Right lung (tissue), 10 donors: ENCODE measurements at places on chromosomes 2 and 18.

GRCh38 chr2:31770741-31771140, 190.0 kb upstream of the SRD5A2 start:
- no peak for DNase-seq

GRCh38 chr2:194819367-194819766, 837.7 kb upstream of the SLC39A10 start:
- DNase-seq = peak; percentile 1

GRCh38 chr2:49108436-49108835, 45.9 kb downstream of the FSHR start:
- DNase-seq = no peak

- DNase-seq = no peak
Observed at GRCh38 chr2:51424418-51424817, 392.5 kb upstream of the NRXN1 start.

GRCh38 chr2:121284463-121285449, at the start of gene TFCP2L1:
Gene TFCP2L1, minus strand, starts transcription at chr2:121285202. Its CDS starts 93 bp downstream, at chr2:121285109.
- no peak for DNase-seq

DNA sequence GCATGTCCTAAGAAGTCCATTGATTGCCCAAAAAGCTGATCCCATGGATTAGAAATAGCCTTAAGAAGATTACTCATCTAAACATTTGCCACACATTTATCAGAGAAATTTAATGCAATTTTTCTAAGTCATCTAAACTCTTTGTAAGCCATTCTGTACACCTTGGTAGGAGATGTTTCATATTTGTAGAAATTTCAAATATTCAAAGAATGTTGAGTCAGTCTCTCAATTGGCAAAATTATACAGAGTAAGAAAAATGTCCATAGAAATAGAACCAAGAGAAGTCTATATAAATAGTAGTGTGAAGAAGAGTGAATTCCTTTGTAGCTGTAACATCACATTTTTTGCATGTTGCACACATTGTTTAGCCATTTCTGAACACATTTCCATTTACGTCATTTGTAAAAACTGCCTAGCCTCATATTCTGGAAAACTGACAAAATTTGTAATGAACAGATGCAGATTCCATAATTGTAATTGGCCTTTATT, 128.6 kb downstream of the MSTN start:
- no peak for DNase-seq

DNA sequence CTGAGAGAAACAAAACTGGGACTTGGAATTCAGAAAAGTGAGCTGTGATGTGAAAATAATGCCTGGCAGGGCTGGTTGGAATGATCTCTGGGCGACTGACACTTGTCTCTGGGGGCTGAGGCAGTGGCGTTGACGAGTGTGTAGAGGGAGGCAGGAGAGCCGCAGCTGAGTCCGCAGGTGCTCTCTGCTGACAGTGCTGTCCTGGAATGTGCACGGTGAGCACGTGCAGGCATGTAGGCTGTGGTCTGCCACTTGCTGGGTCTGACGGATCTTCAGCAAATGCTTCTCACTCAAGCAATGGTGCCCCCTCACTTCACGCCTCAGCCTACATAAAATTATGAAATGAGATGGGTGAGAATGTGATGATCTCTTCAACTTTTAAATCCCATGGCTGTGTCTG, 38.5 kb upstream of the ATP9B start:
- no peak for DNase-seq

- DNase-seq = no peak
Observed at GRCh38 chr2:69166812-69167468, 154.0 kb downstream of the ANTXR1 start.

DNA sequence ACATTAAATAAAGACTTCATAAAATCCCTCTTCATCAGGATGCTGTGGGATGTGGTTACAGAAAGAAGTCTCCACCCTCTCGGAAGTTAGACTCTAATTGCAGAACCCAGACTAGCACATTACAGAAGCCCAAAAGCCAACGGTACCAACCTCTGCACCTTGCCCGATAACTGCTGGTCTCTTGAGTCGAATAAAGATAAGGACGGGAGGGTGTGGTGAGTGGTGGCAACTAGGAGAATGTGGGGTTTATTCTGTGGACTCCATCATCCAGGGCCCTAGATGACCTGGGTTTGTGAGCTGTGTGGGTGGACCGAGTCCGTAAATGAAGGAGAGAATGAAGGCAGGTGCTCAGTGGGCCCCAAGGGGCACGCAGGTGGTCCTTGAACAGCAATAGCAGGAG, 462.8 kb upstream of the ID2 start:
- DNase-seq = no peak

DNA sequence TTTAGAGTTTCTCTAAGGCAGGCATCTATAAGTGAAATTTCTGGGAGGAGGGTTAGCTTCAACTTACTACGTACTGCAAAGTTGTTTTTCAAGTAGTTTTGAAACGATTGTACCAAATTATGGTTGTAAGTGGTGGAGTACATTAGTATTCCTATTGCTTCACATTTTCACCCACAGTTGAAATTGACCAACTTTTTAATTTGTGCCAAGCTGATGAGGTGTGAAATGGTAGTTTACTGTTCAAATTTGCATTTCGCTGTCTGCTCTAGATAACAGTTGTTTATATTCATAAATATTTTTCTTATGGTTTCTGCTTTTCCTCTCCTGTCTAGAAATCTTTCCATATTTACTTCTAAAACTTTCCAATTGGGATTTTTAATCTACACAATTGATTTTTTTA, 18.6 kb downstream of the NPC1 start:
- DNase-seq = no peak

DNA sequence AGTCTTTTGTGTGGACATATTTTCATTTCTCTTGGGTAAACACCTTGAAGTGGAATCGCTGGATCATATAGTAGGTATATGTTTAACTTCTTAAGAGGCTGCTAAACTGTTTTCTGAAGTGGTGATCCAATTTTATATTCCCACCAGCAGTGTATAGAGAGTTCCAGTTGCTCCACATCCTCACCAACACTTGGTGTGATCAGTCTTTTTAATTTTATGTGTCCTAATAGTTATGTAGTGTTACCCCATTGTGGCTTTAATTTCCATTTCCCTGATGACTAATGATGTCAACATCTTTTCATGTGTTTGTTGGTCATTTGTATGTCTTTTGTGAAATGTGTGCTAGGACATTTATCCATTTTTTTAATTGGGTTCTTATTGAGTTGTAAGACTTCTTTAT, 56.9 kb downstream of the DGKD start:
- DNase-seq = no peak

GRCh38 chr2:79039944-79040343, 14.4 kb downstream of the REG3G start:
- DNase-seq = no peak

- peak; percentile 62 for DNase-seq
Observed at GRCh38 chr2:224847961-224848850, 132.0 kb upstream of the CCDC195 start.

- no peak for DNase-seq
Observed at GRCh38 chr2:18282026-18282425, 278.4 kb downstream of the RDH14 start.

DNA sequence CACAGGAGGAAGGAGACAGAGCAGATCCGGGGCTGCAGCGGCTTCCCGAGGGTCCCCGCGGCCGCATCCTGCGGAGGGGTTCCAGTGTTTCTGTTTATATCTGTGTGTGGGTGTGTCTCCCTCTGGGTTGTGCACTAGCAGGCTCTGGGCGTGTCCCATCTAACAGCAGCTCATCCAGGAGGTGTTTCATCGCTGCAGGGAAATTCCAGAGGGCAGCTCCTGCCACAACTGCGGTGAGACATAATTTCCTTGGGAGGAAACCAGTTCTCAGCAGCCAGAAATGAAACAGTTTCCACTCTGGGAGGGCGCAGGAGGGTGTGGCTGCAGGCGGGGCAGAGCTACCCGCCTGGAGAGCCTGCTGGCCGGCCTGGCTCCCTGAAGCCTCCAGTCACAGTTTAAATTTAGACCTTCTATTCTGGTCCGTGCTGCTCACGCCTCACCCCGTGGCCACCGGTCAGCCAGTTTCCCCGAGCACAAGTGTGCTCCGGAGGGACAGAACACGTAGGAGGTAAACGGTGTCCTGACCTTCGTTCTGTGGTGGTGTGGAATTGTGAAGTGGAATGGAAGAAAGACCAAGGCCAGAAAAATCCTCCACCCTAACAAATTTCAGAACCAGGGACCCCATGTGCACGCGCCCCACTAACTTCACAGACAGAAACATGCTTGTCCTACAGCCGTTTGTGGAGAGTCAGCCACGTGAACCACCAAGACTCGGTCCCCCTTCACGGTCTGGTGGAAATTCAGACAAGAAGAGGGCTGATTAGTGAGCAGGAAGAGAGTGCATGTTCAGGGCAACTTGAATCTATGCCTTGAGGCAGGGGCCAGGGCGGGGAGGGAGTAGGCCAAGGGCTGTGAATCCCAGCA, 50.2 kb downstream of the TEX44 start:
- peak; percentile 52 for DNase-seq

DNA sequence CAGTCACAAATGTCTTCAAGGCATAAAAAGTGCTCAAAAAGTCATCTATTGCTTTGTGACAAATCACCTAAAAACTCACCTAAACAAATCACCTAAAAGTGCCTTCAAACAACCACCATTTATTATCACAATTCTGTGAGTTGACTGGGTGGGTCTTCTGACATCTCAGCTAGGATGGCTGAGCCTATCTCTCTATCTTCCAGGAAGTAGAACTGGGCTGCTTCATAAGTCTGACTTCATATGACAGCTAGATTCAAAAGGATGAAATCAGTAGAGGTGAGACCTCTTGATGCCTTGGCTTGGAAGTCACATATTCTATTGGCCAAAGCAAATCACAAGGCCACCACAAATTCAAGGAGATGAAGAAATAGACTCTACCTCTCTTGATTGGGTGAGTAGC, 199.2 kb upstream of the SLC39A10 start:
- no peak for DNase-seq

DNA sequence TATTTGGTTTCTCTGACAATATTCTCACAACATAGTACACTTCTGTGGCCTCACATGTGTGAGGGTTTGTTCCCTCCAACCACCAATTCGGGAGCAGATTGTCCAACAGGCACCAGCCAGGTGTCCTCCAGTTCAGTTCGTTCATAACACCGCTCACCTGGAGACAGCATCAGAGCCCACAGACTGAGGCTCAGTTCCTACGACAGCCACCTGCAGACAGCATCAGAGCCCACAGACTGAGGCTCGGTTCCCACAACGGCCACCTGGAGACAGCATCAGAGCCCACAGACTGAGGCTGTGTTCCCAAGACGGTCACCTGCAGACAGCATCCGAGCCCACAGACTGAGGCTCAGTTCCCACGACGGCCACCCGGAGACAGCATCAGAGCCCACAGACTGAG, 58.2 kb upstream of the SNTG2 start:
- DNase-seq = no peak

DNA sequence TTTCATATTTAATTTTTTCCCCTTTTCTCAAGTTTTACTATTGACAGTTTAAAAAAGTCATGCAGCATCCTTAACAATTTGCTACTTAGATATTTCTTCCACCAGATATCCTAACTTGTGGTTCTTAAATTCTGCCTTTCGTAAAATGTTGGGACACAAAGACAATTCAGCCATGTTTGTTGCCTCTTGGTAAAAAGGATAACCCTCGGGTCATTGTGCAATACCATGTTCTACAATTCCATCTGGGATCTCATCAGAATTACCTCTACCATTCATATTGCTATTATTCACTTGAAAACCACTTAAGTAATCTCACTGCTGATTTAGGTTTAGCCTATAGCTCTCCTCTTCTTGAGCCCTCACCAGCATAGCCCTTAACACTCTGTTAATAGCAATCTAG, 13.2 kb upstream of the REG1B start:
- no peak for DNase-seq

- DNase-seq = no peak
Observed at GRCh38 chr2:96463119-96463518, 42.0 kb downstream of the NEURL3 start.

DNA sequence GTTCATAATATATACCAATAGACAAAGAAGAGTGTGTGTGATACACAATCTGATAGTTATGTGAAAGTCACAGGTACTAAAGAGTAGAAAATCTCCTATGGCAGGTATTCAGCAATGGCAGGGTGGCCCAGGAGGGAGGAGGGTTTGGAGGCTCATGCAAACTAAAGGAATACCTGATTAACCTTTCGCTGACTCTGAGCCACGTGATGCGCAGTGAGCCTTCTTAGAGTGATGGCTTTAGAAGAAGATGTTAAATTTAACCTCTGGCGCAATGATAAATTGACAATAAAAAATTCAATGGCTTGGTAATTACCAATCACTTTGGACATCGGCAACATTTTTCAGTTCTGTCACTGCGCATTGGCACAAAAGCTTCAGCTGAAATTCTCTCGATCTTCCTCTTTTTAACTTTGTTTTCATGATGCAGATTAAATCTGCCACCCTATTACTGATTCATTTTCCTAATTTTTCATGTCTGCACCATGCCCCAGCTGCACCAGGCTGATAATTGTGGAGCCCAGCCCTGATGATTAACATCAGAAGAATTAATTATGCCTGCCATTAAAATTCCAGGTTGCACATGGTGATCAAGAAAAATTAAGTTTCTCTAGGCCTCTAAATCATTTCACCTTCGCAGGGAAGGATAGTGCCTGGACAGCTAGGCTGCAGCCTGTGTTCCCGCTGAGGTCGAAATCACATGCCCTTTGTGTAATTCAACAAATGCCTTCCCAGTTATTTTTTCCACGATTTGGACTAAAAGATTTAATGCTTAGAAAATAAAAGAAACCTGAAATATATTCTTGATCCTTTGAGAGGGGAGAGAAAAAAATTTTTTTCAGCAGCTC, 250.6 kb upstream of the HNRNPA3 start:
- DNase-seq = no peak

- no peak for DNase-seq
Observed at GRCh38 chr2:169298007-169298406, 64.3 kb downstream of the LRP2 start.

- DNase-seq = no peak
Observed at GRCh38 chr2:58688813-58689212, 447.7 kb upstream of the FANCL start.

DNA sequence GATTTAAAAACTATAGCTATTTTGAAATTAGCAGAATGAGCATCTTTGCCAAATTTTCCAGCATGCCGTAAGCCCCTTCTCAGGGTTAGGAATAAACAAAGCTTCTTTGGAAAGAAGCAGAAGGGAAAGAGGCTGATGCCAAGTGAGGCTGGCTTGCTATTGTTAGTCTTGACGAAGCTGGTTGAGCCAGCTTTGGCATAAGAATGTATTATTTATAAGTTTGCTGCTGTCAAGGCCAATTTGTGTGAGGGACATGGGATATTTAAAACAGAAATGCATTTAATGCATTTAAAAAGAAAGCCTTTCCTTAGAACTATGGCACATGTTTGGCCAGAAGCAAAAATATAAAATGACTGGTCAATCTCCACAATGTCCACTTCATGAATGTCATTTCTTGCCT, 52.5 kb upstream of the TTN start:
- peak; percentile 45 for DNase-seq
